Endodermal cell (in vitro differentiated cells): ENCODE measurements at places on chromosomes 7 and 10. TPM values are rescaled to one million over a fixed set of nuclear protein-coding genes. Genes with fewer than 3 reads are reported as not detected.
A peak's percentile ranks its signal among the peaks of the same experiment; 100 is the strongest.

LRRC61 gene
- total RNA-seq: 0.38 to 0.99 TPM (median 0.77 TPM) in 3 replicates

LRGUK gene
- total RNA-seq: 0.63 to 1.6 TPM (median 0.89 TPM) in 3 replicates

PON1 gene
- total RNA-seq: 0.34 and 0.48 TPM in 2 replicates

ZPBP gene
- total RNA-seq: not detected in 2 replicates

CYP26C1 gene
- 0.35 and 0.43 TPM in 2 replicates for total RNA-seq

PIK3AP1 gene
- 5.0 and 5.2 TPM in 2 replicates for total RNA-seq

EFCAB10 gene
- total RNA-seq: 0.50 and 0.68 TPM in 2 replicates

AP4M1 gene
- 19.3 to 31.5 TPM (median 26.3 TPM) in 3 replicates for total RNA-seq

SLC29A4 gene
- total RNA-seq: 19.5 to 25.0 TPM (median 23.8 TPM) in 3 replicates

CHAT gene
- not detected in 2 replicates for total RNA-seq

DNA sequence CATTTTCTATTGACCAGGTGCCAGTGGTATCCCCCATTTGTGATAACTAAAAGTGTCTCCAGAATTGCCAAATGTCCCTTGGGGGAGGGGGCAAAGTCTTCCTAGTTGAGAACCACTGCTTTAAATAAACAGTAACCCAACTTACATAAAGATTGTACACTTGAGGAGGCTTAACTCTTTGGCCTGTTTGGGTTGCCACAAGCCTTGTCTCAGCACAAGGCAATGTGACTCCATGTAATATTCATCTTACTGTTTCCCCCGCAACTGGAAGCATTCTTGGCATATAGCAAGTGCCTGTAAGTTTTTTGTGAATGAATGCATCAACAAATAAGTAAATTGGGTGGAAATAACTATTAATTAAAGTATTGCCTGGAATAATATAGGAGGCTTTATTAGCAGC, 108.3 kb downstream of the ANK3 start:
- H3K27ac ChIP-seq: no peak overlapping the region
- no peak overlapping the region for H3K4me3 ChIP-seq
- H3K27me3 ChIP-seq: no peaks in the 10 kb centered on the region
- peaks cover 6% of the 10 kb centered on the region for H3K4me1 ChIP-seq
- no peak for DNase-seq
- H3K36me3 ChIP-seq: no peaks in the 10 kb centered on the region

- no peak overlapping the region for H3K27ac ChIP-seq
- H3K27me3 ChIP-seq: no peaks in the 10 kb centered on the region
- H3K36me3 ChIP-seq: peaks cover 41% of the 10 kb centered on the region
- H3K4me3 ChIP-seq: no peak overlapping the region
Observed at GRCh38 chr10:11191190-11191589, 173.5 kb downstream of the CELF2 start.

DNA sequence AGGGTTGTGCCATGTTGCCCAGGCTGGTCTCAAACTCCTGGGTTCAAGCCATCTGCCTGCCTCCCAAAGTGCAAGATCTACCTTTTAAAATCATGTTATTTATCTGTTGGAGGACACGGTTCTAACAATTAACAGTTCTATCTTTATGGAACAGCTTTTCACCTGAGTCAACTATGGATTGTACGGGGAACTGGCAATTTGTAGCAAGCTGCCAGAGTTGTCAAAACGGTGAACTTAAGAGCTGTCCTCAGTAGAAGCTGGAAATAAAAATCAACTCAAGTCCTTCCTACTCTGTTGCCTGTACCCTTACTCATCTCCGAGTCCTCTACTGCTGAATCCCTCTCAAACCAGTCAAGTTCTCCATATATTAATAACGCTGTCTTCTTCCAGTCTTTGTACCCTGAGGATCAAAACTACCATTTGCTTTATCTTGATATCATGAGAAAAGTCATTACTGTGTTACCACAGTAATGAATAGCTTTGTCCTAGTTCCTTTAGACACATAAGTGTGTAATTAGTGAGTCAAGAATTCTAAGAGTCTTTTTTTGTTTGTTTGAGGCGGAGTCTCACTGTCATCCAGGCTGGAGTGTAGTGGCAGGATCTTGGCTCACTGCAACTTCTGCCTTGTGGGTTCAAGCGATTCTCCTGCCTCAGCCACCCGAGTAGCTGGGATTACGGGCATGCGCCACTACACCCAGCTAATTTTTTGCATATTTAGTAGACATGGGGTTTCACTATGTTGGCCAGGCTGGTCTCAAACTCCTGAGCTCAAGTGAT, 28.2 kb downstream of the HBP1 start:
- no peak overlapping the region for H3K27ac ChIP-seq
- H3K4me3 ChIP-seq: no peak overlapping the region
- no peak for DNase-seq
- no peaks in the 10 kb centered on the region for H3K27me3 ChIP-seq
- no peaks in the 10 kb centered on the region for H3K4me1 ChIP-seq

DNA sequence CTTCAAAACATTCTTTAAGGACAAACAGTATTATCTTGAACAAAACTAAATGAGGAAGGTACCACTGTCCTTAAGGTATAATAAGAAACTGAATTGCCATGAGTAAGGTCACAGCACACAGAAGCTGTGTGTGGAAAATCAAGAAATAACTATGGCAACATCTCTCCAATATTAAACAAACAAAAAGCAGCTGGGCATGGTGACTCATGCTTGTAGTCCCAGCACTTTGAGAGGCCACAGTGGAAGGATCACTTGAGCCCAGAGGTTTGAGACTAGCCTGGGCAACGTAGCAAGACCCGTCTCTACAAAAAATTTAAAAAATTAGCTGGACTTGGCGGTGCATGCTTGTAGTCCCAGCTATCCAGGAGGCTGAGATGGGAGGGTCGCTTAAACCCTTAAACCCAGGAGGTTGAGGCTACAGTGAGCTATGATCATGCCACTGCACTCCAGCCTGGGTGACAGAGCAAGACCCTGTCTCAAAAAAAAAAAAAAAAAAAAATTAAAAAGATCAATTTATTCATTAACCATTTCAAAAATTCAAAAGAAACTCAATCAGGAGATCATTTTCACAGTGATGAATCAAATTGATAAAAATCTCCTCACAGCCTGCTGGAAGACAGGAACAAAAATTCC, 195.4 kb downstream of the SKIDA1 start:
- H3K36me3 ChIP-seq: no peaks in the 10 kb centered on the region
- H3K27me3 ChIP-seq: no peaks in the 10 kb centered on the region
- H3K4me3 ChIP-seq: no peak overlapping the region

- no peak overlapping the region for H3K4me3 ChIP-seq
- DNase-seq: no peak
- H3K27me3 ChIP-seq: peaks cover 100% of the 10 kb centered on the region
- no peak overlapping the region for H3K27ac ChIP-seq
- no peaks in the 10 kb centered on the region for H3K36me3 ChIP-seq
Observed at GRCh38 chr10:100715101-100715444, 30.3 kb upstream of the PAX2 start.

DNA sequence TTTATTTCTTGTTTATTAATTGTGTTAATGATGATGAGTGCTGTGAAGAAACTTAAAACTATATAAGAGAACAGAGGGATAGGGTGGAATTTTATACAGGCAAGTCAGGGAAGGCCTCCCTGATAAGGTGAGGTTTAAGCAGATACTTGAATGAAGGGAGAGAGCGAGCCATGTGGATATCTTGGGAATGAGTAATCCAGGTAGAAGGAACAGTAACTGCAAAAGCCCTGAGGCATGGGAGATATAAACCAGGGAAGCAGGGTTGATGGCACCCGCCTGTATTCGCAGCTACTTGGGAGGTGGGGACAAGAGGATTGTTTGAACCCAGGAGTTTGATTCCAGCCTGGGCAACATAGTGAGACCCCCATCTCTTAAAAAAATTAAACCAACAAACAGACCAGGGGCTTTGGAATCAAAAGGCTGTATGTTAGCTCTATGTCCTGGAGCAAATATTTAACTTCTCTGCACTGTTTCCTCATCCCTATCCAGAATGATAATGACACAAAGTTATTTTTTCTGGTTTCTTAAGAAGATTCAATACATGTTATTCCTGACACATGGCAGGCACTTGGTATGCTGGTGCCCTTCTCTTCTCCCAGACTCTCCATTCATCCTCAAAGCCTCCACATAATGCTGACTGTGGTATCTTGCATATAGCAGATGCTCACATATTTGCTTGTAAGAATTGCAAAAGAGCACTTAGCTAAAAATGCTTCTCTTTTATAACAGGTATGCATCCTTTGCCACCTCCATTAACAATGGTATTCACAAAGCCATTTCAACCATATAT, 169.3 kb downstream of the CHN2 start:
- no peak overlapping the region for H3K4me3 ChIP-seq
- no peak for DNase-seq
- H3K27ac ChIP-seq: no peak overlapping the region
- no peaks in the 10 kb centered on the region for H3K36me3 ChIP-seq
- no peaks in the 10 kb centered on the region for H3K27me3 ChIP-seq
- H3K4me1 ChIP-seq: no peaks in the 10 kb centered on the region

DNA sequence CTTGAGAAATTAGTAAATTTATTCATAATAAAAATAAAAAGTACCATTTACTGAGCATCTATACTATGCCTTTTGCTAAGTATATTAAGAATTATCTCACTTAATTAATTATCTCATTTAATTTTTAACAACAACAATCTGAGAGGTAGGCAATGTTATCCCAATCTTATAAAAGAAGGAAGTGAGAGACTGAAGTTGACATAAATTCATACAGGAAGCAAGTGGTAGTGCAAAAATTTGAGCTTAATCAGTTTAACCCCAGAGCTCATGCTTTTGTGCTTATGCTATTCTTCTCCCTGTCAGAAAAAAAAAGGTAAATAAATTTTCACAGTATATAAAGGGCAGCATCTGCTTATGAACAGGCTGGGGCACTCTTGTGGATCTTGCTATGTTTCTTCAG, 2.7 kb upstream of the LIPF start:
- DNase-seq: no peak
- H3K27me3 ChIP-seq: no peaks in the 10 kb centered on the region
- no peak overlapping the region for H3K4me3 ChIP-seq
- no peaks in the 10 kb centered on the region for H3K4me1 ChIP-seq
- H3K36me3 ChIP-seq: no peaks in the 10 kb centered on the region

GRCh38 chr10:114367351-114368056, 36.8 kb downstream of the AFAP1L2 start:
- no peak for DNase-seq
- no peak overlapping the region for H3K4me3 ChIP-seq
- H3K27me3 ChIP-seq: no peaks in the 10 kb centered on the region

- no peaks in the 10 kb centered on the region for H3K4me1 ChIP-seq
- H3K27ac ChIP-seq: no peak overlapping the region
- DNase-seq: no peak
- no peak overlapping the region for H3K4me3 ChIP-seq
- H3K27me3 ChIP-seq: no peaks in the 10 kb centered on the region
- H3K36me3 ChIP-seq: no peaks in the 10 kb centered on the region
Observed at GRCh38 chr7:83065714-83066113, 97.0 kb downstream of the PCLO start.

GRCh38 chr7:2838873-2839578, 5.1 kb downstream of the GNA12 start:
- peaks cover 8% of the 10 kb centered on the region for H3K4me1 ChIP-seq
- H3K4me3 ChIP-seq: no peak overlapping the region
- peaks cover 52% of the 10 kb centered on the region for H3K36me3 ChIP-seq
- no peak for DNase-seq

- no peaks in the 10 kb centered on the region for H3K4me1 ChIP-seq
- no peak overlapping the region for H3K4me3 ChIP-seq
- no peaks in the 10 kb centered on the region for H3K27me3 ChIP-seq
- no peaks in the 10 kb centered on the region for H3K36me3 ChIP-seq
Observed at GRCh38 chr7:31091924-31092434, 39.9 kb downstream of the ADCYAP1R1 start.

GRCh38 chr7:91847876-91848588, 32.5 kb downstream of the MTERF1 start:
- H3K4me1 ChIP-seq: peaks cover 7% of the 10 kb centered on the region
- no peaks in the 10 kb centered on the region for H3K36me3 ChIP-seq
- no peaks in the 10 kb centered on the region for H3K27me3 ChIP-seq
- H3K4me3 ChIP-seq: no peak overlapping the region

GRCh38 chr7:52635021-52635420, 400.4 kb upstream of the POM121L12 start:
- no peaks in the 10 kb centered on the region for H3K36me3 ChIP-seq
- H3K27ac ChIP-seq: no peak overlapping the region
- H3K4me3 ChIP-seq: peak overlapping the region; percentile 31
- H3K27me3 ChIP-seq: no peaks in the 10 kb centered on the region

DNA sequence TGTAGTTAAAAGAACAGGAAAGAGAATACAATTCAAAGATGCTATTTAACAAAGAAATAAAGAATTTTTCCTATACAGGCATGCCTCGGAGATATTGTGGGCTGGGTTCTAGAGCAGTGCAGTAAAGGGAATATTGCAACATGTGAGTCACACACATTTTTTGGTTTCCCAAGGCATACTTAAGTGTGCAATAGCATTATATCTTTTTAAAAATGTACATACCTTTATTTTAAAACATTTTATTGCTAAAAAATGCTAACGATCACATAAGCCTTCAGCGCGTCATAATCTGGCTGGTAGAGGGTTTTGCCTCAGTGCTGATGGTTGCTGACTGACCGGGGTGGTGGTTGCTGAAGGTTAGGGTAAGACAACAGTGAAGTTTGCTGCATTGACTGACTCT, 54.4 kb downstream of the ESYT2 start:
- H3K4me1 ChIP-seq: no peaks in the 10 kb centered on the region
- H3K36me3 ChIP-seq: peaks cover 20% of the 10 kb centered on the region
- no peak overlapping the region for H3K4me3 ChIP-seq
- no peak overlapping the region for H3K27ac ChIP-seq
- DNase-seq: no peak

DNA sequence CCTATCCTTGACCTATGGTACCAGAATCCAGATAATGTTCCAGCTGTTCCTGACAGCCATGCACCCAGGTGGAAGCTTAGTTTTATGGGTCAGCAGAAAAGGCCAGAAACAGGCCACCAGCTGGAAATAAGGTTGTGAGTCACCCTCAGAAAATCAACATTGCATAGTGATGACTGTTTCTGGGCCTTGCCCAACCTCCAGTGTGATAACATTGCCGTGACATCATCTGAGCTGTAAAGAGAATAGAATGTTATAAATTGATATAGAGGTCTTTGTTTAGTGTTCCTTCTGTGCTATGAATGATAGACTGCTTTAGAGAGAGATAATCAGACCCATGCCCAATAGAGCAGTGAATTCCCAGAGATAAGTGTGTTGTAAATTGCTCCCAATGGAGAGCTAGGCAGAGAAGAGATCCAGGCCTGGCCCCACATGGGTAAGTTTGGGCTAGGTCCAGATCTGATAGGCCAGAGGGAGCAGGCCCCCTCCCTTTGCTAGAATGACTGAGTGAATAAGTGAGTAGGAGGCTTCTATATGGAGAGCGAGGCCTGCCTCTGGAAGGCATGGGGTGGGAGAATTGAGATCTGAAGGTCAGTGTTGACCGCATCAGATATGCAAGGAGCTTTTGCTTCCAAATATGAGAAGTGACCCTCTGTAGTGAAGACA, 14.2 kb upstream of the HPS1 start:
- H3K36me3 ChIP-seq: no peaks in the 10 kb centered on the region
- no peak overlapping the region for H3K27ac ChIP-seq
- peaks cover 13% of the 10 kb centered on the region for H3K4me1 ChIP-seq
